IPS DF 6.9 (cell line): ENCODE measurements at places on chromosomes 2 and 18.

DNA sequence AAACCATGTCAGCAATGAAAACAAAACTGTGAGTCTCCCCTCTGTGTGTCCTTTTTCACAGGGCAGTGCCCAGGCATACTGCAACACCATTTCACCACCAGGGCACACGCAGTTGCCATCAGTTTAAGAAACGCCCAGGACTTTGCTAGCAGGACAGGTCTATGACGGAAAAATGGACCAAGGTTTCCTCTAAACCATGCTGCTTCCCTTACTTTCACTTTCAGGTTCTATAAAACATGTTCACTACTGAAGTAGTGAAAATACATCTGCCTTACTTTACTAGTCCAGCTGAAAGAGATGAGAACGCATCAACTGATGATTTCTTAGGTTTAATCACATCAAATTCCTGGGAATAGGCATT lies 110.5 kb downstream of the TCF4 start:
- no peak overlapping the region for H3K4me3 ChIP-seq
- H3K27ac ChIP-seq = no peak overlapping the region
- H3K4me1 ChIP-seq = no peaks in the 10 kb centered on the region
- H3K36me3 ChIP-seq = no peaks in the 10 kb centered on the region
- no peak for DNase-seq

- DNase-seq = no peak
- H3K4me1 ChIP-seq = peaks cover 5% of the 10 kb centered on the region; the same call in 1 of the 2 replicates
- no peaks in the 10 kb centered on the region for H3K27me3 ChIP-seq
These were observed at the start of gene ANO7 for GRCh38 chr2:241188361-241189092. ANO7 (plus strand) TSS chr2:241188677; CDS start chr2:241190064, 1,387 bp downstream.

- H3K27me3 ChIP-seq = no peaks in the 10 kb centered on the region
- no peak overlapping the region for H3K4me3 ChIP-seq
- H3K36me3 ChIP-seq = no peaks in the 10 kb centered on the region
These were observed 133.8 kb downstream of the ARL4C start for GRCh38 chr2:234363011-234363487.

DNA sequence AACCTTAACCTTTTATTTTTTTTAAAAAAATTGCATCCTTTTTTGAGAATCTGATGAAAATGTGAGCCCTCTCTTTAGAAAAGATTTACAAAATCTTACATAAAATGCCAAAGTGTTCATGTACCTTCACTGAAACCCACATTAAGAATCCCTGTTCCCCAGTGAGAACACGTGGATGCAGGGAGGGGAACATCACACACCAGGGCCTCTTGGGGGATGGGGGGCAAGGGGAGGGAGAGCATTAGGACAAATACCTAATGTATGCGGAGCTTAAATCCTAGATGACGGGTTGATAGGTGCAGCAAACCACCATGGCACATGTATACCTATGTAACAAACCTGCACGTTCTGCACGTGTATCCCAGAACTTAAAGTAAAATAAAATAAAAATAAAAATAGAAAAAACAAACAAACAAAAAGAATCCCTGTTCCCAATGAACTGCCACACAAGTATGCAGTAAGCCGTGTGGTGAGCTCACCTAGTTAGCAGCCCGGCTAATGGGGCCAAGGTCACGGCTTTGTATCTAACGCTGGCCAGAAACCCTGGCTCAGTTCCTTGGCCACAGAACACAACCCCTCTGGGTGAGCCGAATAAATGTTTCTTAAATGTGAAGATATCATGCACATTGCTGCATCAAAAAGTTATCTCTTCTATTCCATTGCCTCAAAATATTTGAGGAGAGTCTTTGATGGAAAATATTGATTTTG lies 41.4 kb downstream of the CHST9 start:
- no peaks in the 10 kb centered on the region for H3K4me1 ChIP-seq
- H3K27ac ChIP-seq = no peak overlapping the region
- H3K4me3 ChIP-seq = no peak overlapping the region
- DNase-seq = no peak
- no peaks in the 10 kb centered on the region for H3K27me3 ChIP-seq

DNA sequence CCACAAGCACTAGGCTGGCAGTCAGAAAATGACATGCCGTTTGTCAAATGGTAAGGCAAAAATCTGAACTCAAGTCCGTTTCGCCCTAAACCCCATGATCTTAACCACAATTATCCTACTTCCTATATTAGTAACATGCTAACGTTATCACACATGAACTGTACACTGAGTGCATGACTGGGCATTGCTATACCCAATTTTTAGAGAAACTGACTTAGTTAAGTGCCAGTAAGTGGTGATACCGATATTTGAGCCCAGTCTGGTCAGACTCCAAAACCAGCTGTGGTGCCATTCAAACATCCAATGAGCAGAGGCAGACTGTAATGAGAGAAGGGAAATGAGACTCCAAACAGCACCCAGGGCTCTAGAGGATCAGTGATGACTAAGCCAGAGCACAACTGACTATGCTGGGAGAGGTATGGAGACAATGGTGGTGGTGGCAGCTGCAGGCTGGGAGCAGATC lies 311.7 kb upstream of the PKDCC start:
- H3K36me3 ChIP-seq = no peaks in the 10 kb centered on the region
- no peak overlapping the region for H3K4me3 ChIP-seq
- no peak for DNase-seq
- no peak overlapping the region for H3K27ac ChIP-seq
- no peaks in the 10 kb centered on the region for H3K27me3 ChIP-seq

GRCh38 chr2:69538872-69539548 lies 101.8 kb upstream of the NFU1 start:
- no peaks in the 10 kb centered on the region for H3K27me3 ChIP-seq
- H3K27ac ChIP-seq = no peak overlapping the region
- no peak for DNase-seq
- no peak overlapping the region for H3K4me3 ChIP-seq
- H3K4me1 ChIP-seq = no peaks in the 10 kb centered on the region
- peaks cover 2% of the 10 kb centered on the region; the same call in 1 of the 2 replicates for H3K36me3 ChIP-seq

DNA sequence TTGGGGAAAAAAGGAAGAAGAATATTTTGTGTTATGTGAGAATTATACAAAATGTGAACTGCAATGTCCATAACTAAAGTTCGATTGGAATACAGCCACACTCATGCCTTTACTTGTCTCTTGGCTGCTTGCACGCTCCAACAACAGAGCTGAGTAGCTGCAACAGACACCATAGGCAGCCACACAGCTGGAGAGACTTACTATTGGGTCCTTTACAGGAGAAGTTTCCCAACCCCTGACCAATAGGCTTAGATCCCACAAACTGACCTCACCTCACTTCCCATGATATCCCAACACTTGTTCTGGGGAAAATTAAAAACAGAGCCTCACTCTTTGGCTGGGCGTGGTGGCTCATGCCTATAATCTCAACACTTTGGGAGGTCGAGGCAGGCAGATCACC lies 213.8 kb downstream of the SH3BP4 start:
- H3K36me3 ChIP-seq = no peaks in the 10 kb centered on the region
- H3K4me3 ChIP-seq = no peak overlapping the region
- H3K27ac ChIP-seq = no peak overlapping the region
- no peaks in the 10 kb centered on the region for H3K4me1 ChIP-seq
- no peak for DNase-seq
